ENCODE measurements at places on chromosomes 1 and 21. TPM values are rescaled to one million over a fixed set of nuclear protein-coding genes. Genes with fewer than 3 reads are reported as not detected.

TRAF3IP3 gene
- 445 TPM for total RNA-seq

NKAIN1 gene
- not detected for total RNA-seq

DNA sequence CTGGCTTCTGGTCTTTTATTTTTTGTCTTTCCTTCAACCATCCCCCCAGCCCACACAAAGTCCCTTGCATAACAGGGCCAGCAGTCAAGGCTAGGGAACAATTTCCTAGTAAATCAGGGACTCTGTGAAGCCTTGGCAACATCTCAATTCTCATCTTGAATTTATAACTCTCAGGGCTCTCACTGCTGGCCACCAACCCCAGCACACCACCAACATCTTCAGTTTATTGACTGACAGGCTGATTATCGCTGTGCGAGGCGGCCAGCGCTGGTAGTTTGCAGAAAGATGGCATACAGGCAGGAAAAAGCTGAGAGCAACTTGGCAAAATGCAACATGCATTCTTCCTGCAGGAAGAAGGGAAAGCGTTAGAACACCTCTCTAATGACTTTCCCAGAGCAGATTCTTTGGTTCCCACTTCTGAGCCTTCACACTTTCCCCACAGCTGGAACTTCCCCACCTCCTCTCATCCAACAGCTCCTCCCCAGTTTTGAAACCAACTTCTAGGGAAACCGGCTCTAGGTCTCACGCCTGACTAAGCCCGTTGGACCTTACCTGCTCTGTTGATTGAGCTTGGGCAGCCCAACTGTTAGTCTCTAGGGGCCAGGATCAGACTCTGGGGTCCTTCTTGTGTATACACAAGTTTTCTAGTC lies 26.3 kb upstream of the CSF1 start:
- H3K27ac ChIP-seq = no peak overlapping the region
- peak; percentile 21 for DNase-seq
- no peak overlapping the region for H3K4me3 ChIP-seq
- no peaks in the 10 kb centered on the region for H3K4me1 ChIP-seq
- H3K36me3 ChIP-seq = no peaks in the 10 kb centered on the region

DNA sequence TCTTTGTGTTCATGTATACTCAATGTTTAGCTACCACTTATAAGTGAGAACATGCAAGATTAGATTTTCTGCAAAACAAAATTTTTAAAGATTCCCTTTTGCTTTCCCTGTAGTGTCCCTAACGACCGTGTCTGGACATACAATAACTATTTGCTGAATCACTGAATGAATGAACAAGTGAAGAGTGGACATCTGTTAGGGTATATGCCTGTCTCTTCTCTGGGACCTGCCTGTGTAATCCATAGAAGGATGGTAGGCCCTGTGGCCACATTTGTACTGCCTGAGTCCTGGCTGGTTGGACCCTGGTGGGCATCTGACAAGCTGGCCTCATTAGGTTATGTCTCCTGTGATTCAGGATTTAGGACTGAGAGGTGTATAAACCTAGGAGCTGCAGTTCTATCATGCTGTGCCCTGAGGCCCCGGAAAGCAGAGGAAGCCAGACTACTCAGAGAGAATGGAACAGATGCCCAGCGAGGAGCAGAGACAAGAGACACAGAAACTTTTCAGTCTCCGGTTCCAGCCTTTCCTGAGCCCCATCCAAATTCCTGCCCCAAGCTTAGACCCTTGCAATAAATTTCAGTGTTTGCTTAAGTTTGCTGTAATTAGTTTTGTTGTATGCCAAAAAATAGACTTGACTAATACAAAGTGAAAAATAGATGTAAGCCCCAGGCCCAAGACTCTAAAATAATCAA lies 7.5 kb upstream of the NCF2 start:
- no peaks in the 10 kb centered on the region for H3K4me1 ChIP-seq
- H3K27me3 ChIP-seq = no peaks in the 10 kb centered on the region
- H3K36me3 ChIP-seq = no peaks in the 10 kb centered on the region
- DNase-seq = no peak
- H3K4me3 ChIP-seq = no peak overlapping the region
